ENCODE measurements at places on chromosomes 12 and 14. TPM values are rescaled to one million over a fixed set of nuclear protein-coding genes. Genes with fewer than 3 reads are reported as not detected.

ZNF10 gene
- total RNA-seq = 26.0 TPM

- no peaks in the 10 kb centered on the region for H3K36me3 ChIP-seq
- H3K27ac ChIP-seq = no peak overlapping the region
- no peak overlapping the region for H3K4me3 ChIP-seq
- DNase-seq = no peak
- peaks cover 3% of the 10 kb centered on the region for H3K4me1 ChIP-seq
- no peaks in the 10 kb centered on the region for H3K27me3 ChIP-seq
These were observed 707.3 kb downstream of the MED13L start for GRCh38 chr12:115570069-115570777.

GRCh38 chr12:53128780-53129569, 25.7 kb downstream of the SOAT2 start:
- no peak overlapping the region for H3K27ac ChIP-seq
- no peak for DNase-seq
- no peaks in the 10 kb centered on the region for H3K36me3 ChIP-seq
- no peaks in the 10 kb centered on the region for H3K4me1 ChIP-seq

- no peak for DNase-seq
- H3K27me3 ChIP-seq = no peaks in the 10 kb centered on the region
- no peak overlapping the region for H3K4me3 ChIP-seq
- peak overlapping the region; percentile 32 for H3K27ac ChIP-seq
- H3K4me1 ChIP-seq = peaks cover 13% of the 10 kb centered on the region
These were observed 9.0 kb downstream of the RHOF start for GRCh38 chr12:121784460-121784859.

DNA sequence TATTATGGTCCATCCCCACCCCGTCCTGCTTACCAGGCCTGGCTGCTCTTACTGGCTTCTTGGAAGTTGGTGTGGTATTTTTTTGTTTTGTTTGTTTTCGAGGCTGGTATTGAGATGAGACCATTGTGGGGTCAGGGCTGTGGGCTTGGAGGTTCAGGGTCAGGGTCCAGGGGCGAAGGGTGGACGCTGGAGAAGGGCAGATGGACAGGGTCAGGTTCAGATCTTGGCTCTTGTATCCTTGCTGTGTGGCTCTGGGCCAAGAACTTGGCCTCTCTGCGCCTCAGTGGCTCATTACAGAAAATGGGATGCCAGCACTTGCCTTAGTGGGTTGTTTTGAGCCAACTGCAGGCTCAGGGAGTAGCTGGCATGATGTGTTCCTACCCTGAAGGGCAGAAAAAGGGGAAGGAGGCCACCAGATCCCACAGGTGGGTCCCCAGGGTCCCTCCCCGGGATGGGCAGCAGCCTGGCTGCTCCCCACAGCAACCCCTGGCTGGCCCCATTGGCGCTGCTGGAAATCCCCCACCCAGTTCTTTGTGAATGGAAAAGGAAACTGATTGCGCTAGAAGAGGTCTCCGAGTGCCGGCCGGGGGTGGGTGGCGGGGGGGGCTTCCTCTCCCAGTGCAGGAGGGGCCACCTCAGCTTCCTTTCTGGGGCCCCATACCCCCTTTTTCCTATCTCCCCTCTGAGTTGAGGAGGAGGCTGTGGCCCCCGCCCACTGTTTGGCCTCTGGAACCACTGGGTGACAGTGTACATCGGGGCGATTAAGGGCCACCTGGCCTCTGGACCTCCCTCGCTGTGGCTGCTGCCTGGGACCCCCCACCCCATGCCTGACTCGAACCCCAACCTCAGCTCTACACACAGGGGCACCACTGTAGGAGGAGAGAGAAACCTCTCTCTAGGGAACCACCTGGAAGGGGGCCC, 25.0 kb downstream of the SH2B3 start:
- DNase-seq = no peak
- no peaks in the 10 kb centered on the region for H3K36me3 ChIP-seq
- no peaks in the 10 kb centered on the region for H3K27me3 ChIP-seq
- no peak overlapping the region for H3K27ac ChIP-seq
- H3K4me3 ChIP-seq = no peak overlapping the region

DNA sequence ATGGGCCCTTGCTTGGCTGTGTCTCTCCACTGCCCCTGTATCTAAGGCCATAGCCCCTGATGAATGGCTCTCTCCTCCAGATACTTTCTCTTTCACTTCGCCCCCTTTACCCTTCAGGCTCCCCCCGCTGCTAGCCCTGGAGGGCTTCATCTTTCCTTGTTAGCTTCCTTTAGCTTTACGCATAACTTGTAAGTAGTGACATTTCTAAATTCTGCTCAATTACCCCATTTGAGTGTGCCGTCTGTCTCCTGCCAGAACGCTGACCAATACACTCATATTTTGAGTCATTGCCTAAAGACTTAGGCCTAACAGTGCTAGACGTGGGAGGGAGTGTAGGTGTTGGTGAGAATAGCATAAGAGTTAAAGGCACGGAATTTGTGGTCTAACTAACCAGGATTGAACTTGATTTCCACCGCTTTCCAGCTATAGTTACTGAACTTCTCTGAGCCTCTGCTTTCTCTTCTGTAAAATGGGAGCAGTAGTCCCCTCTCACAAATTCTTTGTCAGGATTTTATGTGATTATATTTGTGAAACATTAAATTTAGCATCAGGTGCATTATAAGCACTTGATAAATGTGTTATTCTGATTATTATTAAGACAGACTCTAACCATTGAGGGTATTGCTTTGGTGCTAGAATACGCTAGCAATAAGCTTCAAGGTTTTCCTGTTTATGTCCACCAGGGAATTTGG, 129.3 kb downstream of the ZFP36L1 start:
- peaks cover 84% of the 10 kb centered on the region for H3K4me1 ChIP-seq
- H3K36me3 ChIP-seq = no peaks in the 10 kb centered on the region

DNA sequence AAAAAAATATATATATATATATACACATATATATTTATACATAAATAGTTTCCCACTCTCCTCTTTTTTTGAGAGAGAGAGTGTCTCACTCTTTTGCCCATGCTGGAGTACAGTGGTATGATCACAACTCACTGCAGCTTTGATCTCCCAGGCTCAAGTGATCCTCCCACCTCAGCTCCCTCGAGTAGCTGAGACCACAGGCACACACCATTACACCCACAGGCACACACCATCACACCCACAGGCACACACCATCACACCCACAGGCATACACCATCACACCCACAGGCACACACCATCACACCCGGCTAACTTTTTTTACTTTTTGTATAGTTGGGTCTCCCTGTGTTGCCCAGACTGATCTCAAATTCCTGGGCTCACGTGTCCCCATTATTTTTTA, 14.1 kb upstream of the GAPDH start:
- no peak for DNase-seq
- no peaks in the 10 kb centered on the region for H3K4me1 ChIP-seq
- H3K27me3 ChIP-seq = no peaks in the 10 kb centered on the region
- no peak overlapping the region for H3K4me3 ChIP-seq

All from mesothelial cell of epicardium (in vitro differentiated cells).